ENCODE measurements at places on chromosomes 11 and 22.

DNA sequence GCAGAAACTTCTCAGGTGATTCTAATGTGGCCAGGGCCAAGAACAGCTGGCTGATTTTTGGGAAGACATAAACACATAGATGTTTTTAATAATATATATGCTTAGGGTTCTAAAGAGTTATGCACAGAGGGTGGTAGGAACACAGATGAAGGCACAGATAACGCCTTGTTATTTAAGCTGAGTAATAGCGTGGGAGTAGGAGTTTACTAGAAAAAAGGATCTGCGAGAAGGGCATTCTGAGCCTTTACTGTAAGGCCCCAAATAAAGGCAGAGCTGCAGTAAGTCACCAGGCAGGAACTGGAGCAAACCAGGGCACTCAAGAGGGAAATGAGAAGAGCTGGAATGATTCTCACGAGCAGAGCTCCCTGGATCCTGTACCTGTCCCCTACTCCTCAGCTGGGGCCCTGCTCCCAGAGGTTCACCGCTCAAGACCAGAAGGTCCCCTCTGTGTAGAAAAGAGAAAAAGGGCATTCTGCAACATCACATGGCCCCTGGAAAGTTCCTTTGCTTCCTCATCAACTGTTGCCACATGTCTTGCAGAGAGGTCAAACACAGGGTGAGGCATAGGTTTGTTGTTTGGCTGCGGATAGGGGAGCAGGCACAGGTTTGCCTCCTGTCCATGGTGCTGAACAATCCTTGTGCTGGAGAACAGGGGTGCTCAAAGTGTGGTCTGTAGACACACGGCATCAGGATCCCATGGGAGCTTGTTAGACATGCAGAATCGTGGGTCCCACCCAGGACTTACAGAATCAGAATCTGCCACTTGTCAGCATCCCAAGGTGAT, 125.7 kb downstream of the TENM4 start:
- peak; percentile 76 for DNase-seq

DNA sequence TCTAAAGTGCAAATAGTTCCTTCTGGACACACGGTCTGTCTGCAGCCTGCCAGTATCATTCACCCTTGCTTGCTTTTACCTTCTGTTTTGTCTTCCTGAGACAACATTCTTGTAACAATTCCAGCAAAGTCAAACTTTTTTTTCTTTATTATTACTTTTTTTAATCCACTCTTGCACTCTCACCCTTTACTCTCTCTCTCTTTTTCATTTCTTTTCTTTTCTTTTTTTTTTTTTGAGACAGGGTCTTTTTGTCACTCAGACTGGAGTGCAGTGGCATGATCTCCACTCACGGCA, 53.7 kb downstream of the MCHR1 start:
- DNase-seq, result no peak

GRCh38 chr11:17386331-17387084, 2.0 kb downstream of the KCNJ11 start:
- DNase-seq, result peak; percentile 69

GRCh38 chr11:120942701-120943100, 81.2 kb upstream of the TBCEL start:
- no peak for DNase-seq

DNA sequence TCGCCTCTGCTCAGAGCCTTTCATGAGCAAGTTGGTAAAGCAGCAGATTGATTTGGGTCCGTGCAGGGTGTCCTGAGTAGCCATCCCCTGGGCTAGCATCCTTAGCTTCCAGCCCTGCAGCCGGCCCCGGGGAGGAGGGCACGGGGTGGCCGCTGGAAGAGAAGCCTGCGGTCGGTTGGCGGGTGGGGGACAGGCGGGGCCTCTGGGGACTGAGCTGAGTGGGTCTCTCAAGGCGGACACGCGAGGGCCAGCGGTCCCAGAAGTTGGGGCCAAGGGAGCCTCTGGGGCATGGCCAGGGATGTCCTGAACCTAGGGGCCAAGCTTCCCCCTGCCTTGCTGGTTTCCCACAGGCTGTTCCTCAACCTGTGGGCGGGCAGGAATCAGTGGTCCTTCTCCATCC, 143.0 kb downstream of the TBC1D22A start:
- DNase-seq, result no peak

- DNase-seq, result peak; percentile 86
Observed at GRCh38 chr11:61627850-61628661, 47.2 kb upstream of the SYT7 start.

DNA sequence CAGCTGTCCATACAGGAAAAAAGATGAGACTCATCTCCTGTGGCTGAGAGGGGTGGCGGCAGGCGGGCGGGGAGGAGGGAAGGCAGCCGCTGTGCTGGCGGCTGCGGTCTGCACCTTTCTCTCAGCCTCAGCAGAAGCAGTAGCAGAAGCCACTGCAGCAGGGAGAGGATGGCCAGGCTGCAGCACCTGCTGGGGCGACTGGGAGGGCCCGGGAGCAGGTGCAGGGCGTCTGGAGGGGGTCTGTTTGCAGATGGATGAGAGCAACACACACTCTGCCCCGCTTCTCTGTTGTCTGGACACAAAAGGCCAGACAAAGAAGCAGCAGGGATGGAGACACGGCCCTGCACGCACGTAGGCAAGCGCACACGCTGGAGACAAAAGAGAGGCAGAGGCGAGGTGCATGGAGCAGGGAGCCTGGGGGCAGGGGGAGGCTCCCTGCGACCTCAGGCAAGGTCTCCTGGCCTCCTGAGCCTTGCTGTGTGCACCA, 9.3 kb upstream of the MIAT start:
- DNase-seq, result peak; percentile 94

DNA sequence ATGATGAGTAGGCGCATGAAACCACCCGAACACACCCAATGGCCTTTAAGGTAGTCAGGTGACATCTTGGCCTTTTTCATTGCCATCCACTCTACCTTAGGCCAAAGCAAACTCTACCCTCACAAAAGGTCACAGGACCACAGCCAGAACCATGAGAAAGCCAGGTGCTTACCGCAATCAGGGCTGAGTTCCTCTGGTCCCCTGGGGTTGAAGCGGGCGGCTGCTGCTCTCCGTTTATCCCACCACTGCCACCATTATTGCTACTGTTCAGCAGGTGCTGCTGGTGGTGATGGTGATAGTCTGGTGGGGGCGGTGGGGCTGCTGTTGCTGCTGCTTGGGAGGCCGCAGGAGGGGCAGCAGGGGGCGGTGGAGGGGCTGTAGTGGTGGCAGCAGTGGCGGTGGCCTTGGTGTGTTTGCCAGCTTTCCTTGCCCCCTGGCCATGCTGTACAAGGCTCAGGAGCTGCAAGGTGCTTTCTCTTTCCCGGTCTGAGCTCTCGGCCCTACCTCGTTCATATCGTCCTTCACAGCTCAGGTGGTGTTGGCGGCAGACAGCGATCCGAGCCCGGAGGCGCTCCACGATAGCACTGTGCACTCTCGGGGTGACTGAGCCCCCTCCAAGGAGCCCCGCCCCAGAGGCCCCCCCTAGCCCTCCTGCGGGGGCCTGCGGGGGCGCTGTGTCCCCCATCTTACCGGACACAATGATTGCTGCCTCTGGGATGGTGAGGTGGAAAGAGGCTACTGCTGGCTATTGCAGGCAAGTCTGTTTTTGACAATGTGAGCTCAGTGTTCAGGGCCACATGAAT, 1.6 kb downstream of the MAML2 start:
- no peak for DNase-seq

GRCh38 chr11:91790346-91791170, 434.1 kb upstream of the FAT3 start:
- peak; percentile 10 for DNase-seq

GRCh38 chr22:25210793-25211192, 8.6 kb upstream of the CRYBB2 start:
- DNase-seq, result no peak

DNA sequence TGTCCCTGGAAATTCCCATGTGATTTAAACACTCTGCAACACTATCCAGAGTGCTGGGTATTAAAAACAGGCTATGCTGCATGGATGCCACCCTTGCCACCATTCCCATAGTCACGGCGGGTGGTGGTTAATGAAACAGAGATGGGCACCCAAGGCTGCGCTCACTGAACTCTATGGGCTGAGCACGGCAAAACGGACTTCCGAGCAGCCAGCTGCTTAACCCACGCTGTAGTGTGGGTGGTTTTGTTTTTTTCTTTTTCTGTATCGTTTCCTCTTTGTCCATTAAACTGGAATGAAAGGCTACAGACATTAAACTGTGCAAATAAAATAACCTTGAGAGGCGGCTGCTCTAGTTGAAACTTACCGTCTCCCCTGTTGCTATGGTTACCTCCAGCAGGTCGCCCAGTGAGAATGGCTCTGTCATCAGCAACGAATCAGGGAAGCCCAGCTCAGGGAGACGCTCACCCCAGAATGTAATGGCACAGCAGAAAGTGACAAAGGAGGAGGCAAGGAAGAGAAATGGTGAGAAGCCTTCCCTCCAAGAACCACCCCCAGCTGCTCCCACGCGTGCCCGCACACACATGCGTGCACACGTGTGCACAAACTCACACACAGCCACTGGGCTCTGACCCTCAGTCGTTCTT, 102.1 kb downstream of the C11orf91 start:
- DNase-seq, result peak; percentile 67

DNA sequence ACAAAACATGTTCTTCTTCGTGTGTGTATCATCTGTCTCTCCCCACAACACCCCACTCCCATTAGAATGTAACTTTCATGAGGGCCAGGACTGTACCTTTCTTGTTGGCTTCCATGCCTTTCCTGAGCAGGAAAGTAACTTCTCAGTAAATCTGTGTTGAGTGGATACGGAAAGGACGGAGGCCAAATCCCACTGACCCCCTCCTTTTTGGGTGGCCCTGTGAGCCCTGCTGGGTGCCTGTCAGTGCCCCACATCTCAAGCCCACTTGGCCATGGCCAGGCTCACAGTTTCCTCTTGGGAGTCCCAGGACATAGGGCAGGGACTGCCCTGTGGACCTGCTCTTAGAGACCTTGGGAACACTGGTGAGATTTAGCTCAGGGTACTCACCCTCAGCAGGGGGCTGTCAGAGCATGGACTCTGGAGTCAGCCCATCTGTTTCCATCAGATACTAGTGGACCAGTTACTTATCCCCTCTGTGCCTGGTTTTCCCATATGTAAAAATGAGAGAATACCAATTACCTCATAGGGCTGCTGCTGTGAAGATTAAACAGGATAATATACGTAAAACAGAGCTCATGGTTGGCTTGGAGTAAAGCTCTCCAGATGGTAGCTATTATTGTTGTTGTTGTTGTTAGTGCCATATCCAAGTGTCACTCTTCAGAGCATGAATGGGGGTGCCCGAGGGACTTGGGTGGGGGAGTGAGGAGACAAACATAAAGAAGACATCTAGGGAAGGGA, 1.0 kb upstream of the C11orf96 start:
- no peak for DNase-seq
